ENCODE measurements at places on chromosomes 2 and 18.

- no peak overlapping the region for H3K4me3 ChIP-seq
- peaks cover 4% of the 10 kb centered on the region for H3K4me1 ChIP-seq
- DNase-seq, result no peak
- H3K27ac ChIP-seq, result peak overlapping the region; percentile 58
- H3K36me3 ChIP-seq, result peaks cover 9% of the 10 kb centered on the region
Observed at GRCh38 chr2:238774071-238774470, 73.8 kb upstream of the TWIST2 start.

GRCh38 chr2:84678214-84678613, 161.9 kb downstream of the DNAH6 start:
- no peak overlapping the region for H3K27ac ChIP-seq
- H3K27me3 ChIP-seq, result peaks cover 19% of the 10 kb centered on the region
- H3K4me3 ChIP-seq, result no peak overlapping the region
- H3K36me3 ChIP-seq, result no peaks in the 10 kb centered on the region
- no peak for DNase-seq

- H3K27me3 ChIP-seq, result no peaks in the 10 kb centered on the region
- no peaks in the 10 kb centered on the region for H3K36me3 ChIP-seq
- no peak overlapping the region for H3K4me3 ChIP-seq
- no peak overlapping the region for H3K27ac ChIP-seq
- no peak for DNase-seq
Observed at GRCh38 chr2:221064880-221065279, 507.2 kb downstream of the EPHA4 start.

DNA sequence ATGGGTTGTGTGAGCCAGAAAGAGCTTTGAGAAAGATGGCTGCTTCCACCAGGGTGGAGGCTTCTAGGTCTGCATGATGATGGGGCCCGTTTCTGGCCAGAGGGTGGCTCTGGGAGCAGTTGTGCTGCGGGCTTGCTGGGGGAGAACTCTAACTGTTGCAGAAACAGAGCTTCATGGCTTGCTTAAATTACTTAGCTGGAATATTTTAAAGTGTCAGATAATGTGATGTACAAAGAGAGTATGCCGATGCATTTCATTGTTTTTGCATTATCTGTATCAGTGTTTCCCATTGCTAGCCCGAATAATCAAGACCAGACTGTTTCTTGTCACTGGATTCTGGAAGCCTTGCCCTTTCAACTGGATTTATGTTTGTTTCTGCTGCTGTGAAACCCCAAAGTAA, 6.3 kb upstream of the DRC1 start:
- no peak overlapping the region for H3K27ac ChIP-seq
- H3K4me1 ChIP-seq, result no peaks in the 10 kb centered on the region
- no peak overlapping the region for H3K4me3 ChIP-seq
- H3K36me3 ChIP-seq, result no peaks in the 10 kb centered on the region
- no peaks in the 10 kb centered on the region for H3K27me3 ChIP-seq
- DNase-seq, result no peak

GRCh38 chr2:184597571-184597991, 748 bp upstream of the ZNF804A start:
- peaks cover 28% of the 10 kb centered on the region for H3K27me3 ChIP-seq
- no peaks in the 10 kb centered on the region for H3K36me3 ChIP-seq
- no peak overlapping the region for H3K27ac ChIP-seq
- peak overlapping the region; percentile 80 for H3K4me3 ChIP-seq
- DNase-seq, result no peak

Data from naive B cell (primary cell).